Activated T-helper 1 cell treated with anti-CD3 and anti-CD28 coated beads, Interleukin-2, amount 50 U/mL, for 16 hours (primary cell): ENCODE measurements at places on chromosomes 6 and 20.

DNA sequence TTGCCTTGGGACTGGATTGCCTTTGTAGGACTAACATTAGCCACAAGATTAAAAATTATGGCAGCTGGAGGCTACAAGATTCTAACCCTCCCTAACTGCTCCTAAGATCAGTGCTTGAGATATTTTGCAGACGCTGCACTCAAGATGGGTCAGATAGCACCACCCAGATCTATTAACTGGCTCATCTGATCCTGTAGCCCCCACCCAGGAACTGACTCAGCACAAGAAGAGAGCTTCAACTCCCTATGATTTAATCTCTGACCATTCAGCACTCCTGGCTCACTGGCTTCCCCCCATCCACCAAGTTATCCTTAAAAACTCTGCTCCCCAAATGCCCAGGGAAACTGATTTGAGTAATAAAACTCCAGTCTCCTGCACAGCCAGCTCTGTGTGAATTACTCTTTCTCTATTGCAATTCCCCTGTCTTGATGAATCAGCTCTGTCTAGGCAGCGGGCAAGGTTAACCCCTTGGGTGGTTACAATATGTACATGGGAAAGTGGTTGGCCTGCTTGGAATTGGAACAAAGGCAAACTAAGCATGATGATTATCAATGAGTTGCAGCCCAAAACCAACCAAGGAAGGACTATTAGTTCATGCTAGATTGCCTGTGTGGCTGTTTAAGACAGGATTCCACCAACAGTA is 111.3 kb downstream of the OR2B2 start:
- no peak for DNase-seq

DNA sequence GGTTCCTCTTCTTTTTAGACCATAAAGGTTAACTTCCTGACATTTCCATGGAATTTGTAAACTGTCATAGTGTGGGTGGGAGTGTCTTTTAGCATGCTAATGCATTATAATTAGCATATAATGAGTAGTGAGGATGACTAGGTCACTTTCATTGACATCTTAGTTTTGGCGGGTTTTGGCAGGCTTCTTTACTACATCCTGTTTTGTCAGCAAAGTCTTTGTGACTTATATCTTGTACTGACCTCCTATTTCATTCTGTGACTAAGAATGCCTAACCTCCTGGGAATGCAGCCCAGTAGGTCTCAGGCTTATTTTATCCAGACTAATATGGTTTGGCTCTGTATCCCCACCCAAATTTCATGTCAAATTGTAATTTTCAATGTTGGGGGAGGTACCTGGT is 149.6 kb upstream of the SYNCRIP start:
- DNase-seq = no peak

DNA sequence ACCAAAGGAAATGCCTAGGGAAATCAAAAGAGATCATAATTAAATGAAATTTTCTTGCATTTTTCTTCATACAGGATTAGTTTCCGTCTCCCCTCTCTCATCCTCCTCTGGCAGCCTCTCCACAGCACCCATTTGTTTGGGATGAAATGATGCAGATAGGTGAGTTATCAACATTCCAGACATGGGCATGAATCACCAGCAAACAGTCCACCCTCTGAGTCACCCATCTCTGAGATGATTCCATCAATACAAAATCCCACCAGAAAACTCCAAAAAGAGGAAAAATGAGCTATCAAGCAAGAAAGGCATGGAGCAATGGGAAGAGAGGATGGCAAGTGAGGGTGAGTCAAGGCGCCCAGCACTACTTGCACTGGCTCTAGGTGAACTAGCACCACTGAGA is 11.4 kb downstream of the MC3R start:
- no peak for DNase-seq

DNA sequence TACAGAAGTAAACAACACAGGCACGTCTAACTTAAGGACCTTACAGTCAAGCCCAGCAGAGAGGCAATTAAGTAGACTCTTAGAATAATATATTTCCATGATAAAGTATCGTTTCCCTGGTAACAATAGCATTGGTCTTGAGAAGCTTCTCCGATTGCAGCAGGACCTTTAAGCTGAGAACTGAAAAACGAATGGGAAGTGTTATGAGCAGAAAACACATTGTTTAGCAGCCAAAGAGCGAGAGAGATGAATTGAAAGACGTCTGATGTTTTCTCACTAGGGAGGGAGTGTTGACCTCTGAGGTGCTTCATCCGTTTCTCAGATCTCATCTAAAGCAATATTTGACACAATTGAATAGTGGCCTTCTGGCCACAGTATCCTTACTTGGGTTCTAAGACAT is 855 bp downstream of the BYSL start:
- DNase-seq = no peak

DNA sequence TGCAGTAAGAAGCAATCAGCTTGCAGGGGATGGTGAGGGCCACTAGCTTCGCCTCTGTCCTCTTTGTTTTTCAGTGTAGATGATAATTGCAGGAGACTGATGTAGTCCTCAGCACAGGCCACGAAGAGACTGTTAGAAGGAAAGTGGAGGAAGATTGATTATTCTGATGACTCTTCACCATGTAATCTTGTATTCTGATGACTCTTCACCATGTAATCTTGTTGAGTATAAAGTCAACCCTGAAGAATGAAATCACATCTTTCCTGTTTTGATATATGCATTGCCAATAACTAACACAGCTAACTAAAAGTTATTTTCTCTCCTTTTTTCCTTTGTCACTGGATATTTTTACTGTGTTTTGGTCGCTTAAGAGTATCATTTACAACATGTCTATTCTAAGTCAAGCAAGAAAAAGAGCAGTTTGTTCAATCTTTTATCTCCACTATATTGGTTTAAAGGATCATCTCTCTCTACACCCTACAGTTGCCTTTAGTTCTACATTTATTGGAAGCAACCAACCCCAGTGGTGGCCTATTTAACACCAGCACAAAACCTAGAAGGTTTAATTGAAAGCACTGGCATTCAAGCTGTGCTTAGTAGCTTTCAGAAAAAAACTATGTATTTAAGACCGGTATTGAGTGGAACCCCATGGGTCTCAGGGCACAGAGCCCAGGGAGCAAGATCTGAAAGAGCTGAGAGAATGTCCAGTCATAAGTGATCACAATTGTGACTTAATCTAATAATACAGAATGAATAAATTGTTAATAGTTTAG is 107.2 kb upstream of the BTBD3 start:
- no peak for DNase-seq

- no peak for DNase-seq
Measured at GRCh38 chr6:137989664-137990063, 117.6 kb downstream of the PERP start.

GRCh38 chr20:57748601-57749130 is 38.9 kb upstream of the PMEPA1 start:
- DNase-seq = peak; percentile 14

DNA sequence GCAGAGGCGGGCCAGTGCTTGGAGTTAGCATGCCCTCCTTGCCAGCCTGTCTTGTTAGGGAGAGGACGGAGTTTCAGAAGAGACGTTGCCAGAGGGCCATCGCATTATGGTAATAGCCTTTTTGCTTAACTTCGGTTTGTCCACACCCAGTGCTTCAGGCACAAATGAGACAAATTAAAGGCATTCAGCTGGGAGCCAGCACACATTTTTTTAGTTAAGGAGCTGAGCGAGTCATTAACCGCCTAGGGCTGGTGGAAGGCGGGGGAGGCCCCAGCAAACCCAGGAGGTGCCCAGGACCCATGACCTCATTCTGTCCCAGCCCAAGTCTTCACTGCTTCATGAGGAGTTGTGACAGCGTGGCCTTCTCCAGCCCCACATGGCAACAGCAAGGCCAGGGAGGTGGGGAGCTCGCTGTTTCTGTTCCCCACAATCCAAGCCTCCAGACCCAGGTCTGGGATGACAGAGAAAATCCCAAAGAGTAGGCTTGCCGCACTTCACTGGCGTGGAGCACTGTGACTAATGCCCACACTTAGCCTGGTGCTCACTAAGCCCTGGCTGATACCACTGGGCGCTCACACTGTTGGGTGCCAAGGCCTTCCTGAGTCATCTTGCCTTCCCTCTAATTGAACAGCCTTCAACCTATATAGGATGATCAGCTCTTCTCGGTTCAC is 237.1 kb downstream of the ANKRD60 start:
- no peak for DNase-seq

DNA sequence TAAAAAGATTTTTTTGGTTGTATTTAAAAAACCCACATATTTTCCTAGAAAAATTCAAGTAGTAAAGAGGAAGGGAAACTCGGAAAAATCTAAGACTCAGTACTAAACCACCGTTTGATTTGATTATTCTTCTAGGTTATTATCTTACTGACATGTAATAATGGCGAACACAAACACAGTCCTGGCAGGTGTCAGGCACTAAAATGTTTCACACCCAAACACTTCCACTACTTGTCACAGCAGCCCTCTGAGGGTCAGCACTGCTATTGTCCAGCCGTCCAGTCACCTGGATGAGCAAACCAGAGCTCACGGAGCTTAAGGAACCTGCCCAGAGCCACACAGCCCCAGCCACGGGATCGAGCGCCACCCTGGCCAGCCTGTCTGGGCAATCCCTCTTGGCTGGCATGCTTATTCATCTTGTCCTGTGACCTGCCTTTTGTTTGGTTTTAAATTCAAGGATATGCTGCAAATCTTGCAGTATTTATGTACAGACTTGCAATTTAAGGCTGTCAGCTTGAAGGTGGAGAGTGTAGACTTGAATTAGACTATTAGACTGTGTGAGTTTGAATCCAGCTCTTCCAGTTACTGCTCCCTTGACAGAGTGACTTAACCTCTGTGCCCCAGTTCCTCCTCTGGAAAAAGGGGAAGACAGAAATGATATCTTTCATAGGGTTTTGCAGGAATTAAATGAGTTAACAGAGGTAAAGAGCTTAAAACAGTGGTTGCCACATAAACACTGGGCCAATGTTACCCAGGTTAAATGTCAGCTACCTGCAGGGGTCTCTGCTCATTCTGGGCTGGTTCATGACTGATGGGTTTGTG is 82.2 kb downstream of the CDYL start:
- no peak for DNase-seq
